ENCODE measurements at places on chromosomes 7 and 10. TPM values are rescaled to one million over a fixed set of nuclear protein-coding genes. Genes with fewer than 3 reads are reported as not detected.

PSD gene
- total RNA-seq = 0.21 TPM

SPACDR gene
- total RNA-seq = 0.62 TPM

CUZD1 gene
- total RNA-seq = 0.17 TPM

INSYN2A gene
- 0.09 TPM for total RNA-seq

URGCP gene
- total RNA-seq = 34.6 TPM

UTF1 gene
- total RNA-seq = not detected

CSGALNACT2 gene
- total RNA-seq = 11.3 TPM

GRID2IP gene
- total RNA-seq = 0.11 TPM

TAS2R41 gene
- not detected for total RNA-seq

FANK1 gene
- 0.77 TPM for total RNA-seq

SCIN gene
- total RNA-seq = 1.5 TPM
